ENCODE measurements at places on chromosomes 6 and 20.

DNA sequence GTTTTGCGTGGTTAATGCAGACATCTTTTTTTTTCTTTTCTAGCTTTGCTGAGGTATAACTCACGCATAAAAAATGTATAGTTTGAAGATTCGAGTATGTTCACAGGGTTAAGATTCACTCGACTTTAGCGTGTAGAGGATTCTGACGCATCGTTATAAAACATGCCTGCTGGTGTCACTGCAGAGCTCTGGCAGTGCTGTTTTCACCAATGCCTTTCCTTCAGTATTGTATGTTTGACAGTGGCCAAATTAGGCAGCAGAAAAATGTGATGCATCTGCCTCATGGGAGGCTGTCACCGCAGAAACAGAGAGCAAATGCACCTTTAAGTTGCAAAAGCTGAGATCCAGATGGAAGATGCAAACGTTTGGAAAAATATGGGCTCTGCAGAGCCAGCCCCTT is 18.0 kb upstream of the SIRPB2 start:
- DNase-seq, result peak; percentile 33

DNA sequence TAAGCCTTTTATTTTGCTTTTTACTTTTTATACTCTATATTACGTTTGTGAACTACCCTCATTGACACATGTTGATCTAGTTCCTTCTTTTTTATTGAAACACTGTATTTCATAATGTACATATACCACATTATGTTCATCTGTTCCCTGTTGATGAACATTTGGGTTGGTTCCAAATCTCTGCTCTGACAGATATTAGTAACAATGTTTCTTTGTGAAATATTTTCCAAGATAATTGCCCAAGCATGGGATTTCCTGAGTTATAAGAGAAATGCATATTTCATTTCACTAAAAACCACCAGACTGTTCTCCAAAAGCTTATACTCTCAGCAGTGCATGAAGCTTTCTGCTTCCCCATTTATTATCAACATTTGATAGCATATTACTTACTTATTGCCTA is 44.2 kb upstream of the TNFRSF21 start:
- no peak for DNase-seq

GRCh38 chr6:21846541-21847451 is 253.2 kb downstream of the SOX4 start:
- no peak for DNase-seq

DNA sequence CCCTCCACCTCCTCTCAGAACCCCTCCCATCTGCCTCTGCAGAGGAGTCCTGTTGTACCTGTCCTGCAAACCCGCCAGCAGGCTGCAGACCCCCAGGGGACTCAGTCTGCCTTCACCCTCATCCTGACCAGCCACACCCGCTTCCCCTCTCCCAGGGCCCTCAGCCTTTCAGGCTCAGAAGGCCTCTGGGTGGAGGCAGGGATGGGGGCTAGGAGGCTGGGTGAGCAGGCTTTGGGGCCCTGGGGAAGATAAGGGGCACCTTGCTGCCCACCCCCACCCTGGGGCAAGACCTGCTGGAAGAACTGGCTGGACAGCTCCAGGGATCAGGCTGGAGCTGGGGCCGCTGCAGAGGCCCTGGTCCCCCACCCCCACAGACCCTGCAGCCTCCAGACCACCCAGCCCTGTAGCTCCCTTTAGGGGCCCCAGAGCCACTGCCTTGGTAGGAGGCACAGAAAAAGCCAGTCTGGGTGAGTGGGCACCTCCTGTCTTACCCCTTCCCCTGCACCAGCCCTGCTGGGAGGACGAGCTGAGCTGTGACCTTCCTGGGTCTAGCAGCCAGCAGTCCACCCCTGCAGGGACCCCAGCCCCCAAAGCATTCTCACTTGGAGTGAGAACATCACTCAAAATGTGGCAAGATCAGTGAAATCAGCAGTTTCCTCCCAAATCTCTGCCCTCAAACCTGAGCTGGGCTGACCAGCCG is 5.2 kb downstream of the TEAD3 start:
- no peak for DNase-seq

- no peak for DNase-seq
Measured at GRCh38 chr6:27539551-27539950, 66.6 kb upstream of the ZNF184 start.

- peak; percentile 38 for DNase-seq
Measured at GRCh38 chr20:51667002-51667408, 101.2 kb downstream of the ATP9A start.

GRCh38 chr20:45945678-45946148 is 11.2 kb downstream of the PCIF1 start:
- DNase-seq, result no peak

GRCh38 chr20:56352345-56353055 is 6.3 kb upstream of the FAM210B start:
- no peak for DNase-seq

DNA sequence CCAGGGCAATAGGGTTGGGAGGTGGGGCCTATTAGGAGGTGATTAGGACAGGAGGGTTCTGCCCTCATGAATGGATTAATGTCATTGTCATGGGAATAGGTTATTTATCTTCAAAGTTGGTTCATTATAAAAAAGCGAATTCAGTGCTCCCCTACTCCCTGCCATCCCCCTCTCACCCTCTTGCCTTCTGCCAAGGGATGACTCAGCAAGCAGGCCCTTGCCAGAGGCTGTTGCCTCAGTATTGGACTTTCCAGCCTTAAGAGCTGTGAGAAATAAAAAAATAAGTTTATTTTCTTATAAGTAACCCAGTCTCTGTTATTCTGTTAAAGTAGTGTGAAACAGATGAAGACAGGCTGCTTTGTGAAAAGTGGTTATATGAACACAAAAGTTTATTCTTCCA is 381.1 kb upstream of the ZFP64 start:
- DNase-seq, result no peak

- DNase-seq, result peak; percentile 17
Measured at GRCh38 chr6:137136065-137136464, 37.4 kb downstream of the IL22RA2 start.

Measured in CD4-positive, alpha-beta T cell treated with Interleukin-4 for 4 hours (primary cell).